Right renal pelvis (tissue), 4 donors: ENCODE measurements at places on chromosomes 16 and 17.

- no peak for DNase-seq
Measured at GRCh38 chr16:80277182-80277581, 263.6 kb upstream of the DYNLRB2 start.

DNA sequence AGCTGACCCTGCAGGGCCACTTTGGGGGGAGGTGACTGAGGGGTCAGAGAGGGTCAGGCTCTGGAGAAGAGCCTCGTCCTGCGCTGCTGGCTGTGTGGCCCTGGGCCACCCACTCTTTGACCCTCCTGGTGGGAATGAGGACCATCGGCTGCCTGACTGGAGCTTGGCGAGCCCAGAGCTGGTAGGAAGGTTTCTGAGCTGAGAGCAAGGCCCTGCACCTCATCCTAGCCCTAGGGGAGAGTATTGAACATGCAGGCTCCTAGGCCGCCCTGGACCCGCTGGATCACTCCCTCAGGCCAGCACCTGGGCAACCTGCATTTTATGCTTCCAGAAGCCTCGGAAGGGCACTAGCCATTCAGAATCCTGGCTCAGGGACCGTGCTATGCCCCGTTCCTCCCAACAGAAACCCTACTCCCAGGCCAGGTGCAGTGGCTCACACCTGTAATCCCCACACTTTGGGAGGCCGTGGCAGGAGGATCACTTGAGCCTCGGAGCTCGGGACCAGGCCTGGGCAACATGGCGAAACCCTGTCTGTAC lies 14.5 kb downstream of the MAP2K3 start:
- DNase-seq = no peak

DNA sequence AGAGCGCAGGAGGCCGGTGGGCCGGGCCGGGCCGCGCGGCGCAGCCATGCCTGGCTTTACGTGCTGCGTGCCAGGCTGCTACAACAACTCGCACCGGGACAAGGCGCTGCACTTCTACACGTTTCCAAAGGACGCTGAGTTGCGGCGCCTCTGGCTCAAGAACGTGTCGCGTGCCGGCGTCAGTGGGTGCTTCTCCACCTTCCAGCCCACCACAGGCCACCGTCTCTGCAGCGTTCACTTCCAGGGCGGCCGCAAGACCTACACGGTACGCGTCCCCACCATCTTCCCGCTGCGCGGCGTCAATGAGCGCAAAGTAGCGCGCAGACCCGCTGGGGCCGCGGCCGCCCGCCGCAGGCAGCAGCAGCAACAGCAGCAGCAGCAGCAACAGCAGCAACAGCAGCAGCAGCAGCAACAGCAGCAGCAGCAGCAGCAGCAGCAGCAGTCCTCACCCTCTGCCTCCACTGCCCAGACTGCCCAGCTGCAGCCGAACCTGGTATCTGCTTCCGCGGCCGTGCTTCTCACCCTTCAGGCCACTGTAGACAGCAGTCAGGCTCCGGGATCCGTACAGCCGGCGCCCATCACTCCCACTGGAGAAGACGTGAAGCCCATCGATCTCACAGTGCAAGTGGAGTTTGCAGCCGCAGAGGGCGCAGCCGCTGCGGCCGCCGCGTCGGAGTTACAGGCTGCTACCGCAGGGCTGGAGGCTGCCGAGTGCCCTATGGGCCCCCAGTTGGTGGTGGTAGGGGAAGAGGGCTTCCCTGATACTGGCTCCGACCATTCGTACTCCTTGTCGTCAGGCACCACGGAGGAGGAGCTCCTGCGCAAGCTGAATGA lies 606 bp downstream of the THAP11 start:
- no peak for DNase-seq

GRCh38 chr17:29593591-29594518 lies 923 bp downstream of the ANKRD13B start:
- no peak for DNase-seq
